ENCODE measurements at places on chromosomes 11 and 22.

DNA sequence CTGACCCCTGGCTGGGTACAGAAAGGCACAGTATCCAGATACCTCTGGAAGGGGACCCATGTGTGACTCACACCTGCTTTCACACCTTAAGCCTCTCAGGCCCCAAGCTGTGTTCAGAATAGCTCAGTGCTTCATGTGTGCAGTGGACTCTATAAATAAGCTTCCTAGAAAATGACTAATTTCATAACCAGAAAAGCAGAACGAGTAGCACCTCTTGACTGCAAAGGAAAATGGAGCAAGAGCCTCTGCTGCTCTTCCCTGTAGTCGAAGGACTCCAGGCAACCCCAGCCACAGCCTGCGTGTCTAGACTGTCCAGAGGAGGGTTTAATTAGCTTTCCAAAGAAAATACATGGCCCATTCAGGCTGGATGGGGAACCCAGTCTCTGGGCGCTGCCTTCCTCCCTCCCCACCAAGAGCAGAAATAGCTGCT lies 23.1 kb downstream of the PTPN5 start:
- DNase-seq: no peak

DNA sequence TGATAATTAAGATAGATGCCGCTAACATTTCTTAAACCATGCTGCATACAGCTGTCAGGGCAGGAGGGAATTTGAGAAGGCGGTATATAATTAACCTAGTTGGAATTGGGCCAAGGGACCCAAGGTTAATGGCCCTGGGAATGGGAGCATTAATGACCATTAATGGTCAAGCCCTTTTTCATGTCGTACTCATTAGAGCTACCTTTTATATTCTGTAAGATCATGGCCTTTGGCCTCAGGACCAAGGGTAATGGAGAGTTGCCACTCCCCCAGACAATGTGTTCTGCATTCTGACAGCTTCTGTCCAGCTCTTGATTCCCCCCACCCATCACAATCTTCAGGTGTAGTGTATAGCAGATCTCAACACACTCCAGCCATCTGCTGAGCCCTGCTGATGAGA lies 111.6 kb downstream of the NTM start:
- no peak for DNase-seq

GRCh38 chr11:122803306-122803705 lies 35.0 kb upstream of the CRTAM start:
- DNase-seq: no peak

DNA sequence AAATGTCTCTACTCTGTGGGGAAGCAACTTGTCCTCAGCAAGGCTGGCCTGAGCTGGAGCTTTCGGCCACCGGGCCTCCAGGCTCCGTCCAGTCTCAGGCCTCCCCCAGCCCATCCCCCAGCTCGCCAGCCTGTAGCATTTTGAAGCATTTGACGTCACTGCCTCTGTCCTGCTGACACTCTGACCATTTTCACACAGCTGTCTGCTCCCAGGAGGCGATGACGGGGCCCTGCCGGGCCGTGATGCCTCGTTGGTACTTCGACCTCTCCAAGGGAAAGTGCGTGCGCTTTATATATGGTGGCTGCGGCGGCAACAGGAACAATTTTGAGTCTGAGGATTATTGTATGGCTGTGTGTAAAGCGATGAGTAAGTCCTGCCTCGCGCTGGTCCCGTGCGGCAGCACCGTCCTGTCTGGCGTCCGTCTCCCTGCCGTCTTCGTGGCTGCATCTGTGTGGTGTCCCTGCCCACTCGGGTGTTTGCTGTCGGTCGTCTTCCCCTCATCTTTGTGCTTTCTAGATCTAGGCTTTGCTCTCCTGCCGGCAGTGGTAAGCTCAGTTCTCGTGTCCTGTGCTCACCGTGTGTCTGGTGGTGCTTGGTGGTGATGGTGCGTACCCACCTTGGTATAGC lies 36.1 kb upstream of the ST14 start:
- no peak for DNase-seq

- DNase-seq: no peak
Measured at GRCh38 chr22:50622723-50623327, 5.1 kb downstream of the ARSA start.

GRCh38 chr22:48952256-48953102 lies 875.2 kb downstream of the BRD1 start:
- DNase-seq: no peak

DNA sequence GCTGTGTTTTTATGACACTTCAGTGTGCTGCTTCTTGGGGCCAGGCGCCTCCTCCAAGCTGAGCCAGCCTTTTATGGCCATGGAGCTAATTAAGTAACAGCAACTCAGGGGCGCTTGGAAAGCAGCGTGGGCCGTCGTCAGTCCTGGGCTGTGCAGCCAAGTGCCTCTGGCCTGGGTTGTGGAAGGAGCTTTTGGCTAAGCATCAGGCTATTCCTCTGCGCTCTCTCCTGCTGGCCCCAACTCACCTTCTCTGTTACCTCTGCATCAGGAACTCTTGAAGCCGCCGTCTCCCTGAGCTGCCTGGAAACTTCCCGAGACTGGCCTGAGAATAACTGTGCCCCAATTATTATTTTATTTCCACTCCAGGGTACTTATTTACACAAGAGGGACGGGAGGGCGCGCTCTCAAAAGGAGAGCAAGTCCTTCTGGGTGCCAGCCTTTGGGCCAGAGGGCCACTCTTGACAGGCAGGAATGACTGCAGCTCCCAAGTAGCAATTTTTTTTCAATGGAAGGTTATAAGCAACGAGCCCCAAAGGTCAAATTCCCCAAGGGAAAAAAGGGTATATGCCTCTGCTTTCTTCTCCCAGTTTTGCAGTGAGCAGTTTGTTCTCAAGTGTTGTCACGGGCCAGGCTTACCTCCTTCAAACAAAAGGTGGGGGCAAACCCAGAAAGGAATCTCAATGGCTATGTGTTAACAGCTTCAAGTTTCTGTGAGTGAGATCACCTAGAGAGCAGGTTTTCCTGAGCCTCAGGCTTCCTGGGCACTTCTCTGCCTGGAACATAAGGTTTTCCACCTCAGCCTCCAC lies 38.5 kb upstream of the NAV2 start:
- no peak for DNase-seq

GRCh38 chr11:73271936-73272679 lies at the start of gene P2RY6:
Gene P2RY6 (plus strand): TSS chr11:73272338. CDS start chr11:73296519, 24,181 bp downstream.
- DNase-seq: no peak

- DNase-seq: no peak
Measured at GRCh38 chr11:95144313-95145235, 54.9 kb downstream of the ENDOD1 start.

DNA sequence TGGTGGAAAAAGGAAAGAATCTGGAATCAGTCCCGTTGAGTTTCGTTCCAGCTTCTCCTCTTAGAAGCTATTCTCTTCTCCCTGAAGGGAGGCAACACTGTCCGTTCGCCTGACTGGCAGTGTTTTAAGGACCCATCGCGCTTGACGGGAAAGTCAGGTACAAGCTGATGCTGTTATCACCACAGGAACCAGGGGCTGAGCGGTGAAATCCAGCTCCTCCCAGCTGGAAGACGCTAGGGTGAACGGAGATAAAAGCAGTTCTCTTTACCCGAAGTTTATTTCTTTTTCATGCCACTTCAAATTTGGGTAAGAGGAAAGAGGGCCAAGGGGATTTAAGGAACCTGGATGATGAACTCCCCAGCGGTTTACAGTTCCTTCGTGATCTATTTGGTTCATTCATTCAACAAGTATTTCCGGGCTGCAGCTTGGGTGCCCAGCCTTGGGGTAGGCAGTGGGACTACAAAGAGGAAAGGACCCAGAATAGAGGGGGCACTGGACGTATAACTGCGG lies 551 bp upstream of the DEUP1 start:
- no peak for DNase-seq

DNA sequence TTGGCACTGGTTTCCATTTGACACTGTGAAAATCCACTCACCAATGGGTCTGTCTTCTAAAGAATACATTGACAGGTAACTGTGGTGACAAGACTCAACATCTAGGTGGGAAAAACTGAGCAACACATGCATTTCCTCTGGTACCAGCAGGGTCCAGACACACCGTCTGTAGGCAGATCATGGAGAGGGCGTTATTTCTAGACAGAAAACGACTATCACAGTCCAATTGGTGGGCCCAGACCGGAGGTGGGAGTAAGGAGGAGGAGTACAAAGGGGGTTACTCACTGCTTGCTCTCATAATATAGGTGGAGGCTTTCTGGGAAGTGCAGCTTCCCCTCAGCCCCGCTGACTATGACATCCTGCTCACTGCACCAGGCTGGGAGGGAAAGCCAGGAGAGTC lies 9.9 kb downstream of the OVCH2 start:
- peak; percentile 31 for DNase-seq

DNA sequence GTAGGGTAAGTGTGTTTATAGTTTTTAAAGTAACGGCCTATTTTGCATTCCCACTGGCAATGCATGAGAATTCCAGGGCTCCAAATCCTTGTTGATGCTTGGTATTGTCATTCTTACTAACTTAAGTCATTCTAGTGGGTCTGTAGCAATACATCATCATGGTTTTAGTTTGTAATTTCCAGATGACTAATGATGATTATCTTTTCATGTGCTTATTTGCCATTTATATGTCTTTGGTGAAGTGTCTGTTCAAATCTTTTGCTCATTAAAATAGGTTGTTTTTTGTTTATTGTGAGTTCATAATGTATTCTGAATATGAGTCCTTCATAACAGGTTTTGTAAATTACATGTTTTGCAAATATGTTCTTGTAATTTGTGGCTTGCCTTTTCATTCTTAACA lies 31.2 kb downstream of the MTMR3 start:
- no peak for DNase-seq

DNA sequence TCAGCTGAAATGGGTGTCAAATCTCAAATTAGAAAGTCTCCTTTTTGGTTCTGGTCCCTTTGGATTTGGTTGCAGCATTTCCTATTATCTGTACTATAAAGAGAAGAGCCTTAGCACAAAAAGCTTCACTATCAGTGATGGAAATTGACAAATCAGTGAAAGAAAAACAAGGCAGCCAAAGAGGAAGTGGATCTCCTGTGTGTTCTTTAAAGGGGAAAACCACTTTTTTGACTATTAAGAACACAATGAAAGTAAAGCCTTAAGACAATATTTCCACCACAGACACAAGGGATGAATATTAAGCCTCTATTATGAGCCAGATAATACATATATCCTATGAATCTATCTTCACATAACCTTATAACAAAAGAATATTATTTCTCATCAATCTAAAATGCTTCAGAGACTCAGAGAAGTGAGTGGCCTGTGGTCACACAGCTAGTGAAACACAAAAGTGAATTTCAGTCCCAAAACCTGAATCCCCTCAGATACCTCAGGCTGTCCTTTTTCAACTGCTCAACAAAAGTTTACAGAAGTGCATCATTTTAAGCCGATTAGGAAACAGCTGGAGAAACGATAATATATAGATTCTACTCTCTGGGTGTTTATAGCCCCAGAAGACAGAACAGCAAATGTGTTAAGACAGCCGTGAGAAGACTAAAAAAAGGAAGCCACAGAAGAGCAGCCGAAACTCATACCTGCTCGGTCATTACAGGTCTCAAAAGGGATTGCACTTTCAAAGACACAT lies 24.4 kb upstream of the FSHB start:
- no peak for DNase-seq

GRCh38 chr11:108733479-108734116 lies 68.7 kb downstream of the DDX10 start:
- peak; percentile 63 for DNase-seq

DNA sequence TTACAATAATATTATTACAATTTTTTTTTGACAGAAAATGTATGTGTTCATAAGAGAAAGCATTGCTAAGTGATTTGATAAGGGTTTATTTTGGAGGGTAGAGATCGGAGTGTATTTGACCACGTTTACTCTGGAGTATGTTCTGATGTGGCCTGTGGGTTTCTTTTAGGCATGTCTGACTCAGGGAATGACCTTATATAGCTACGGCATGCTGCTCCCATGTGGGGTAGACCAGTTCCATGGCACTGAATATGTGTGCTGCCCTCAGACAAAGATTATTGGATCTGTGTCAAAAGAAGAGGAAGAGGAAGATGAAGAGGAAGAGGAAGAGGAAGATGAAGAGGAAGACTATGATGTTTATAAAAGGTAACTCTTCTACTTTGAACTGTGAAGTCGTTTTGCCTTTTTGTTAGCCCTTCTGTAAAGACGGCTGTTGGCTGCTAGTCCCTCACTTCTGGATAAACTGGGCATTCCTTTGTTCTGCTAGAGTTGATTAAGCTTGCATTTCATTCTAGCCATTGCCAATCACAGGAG lies 38.1 kb upstream of the ST14 start:
- peak; percentile 37 for DNase-seq

DNA sequence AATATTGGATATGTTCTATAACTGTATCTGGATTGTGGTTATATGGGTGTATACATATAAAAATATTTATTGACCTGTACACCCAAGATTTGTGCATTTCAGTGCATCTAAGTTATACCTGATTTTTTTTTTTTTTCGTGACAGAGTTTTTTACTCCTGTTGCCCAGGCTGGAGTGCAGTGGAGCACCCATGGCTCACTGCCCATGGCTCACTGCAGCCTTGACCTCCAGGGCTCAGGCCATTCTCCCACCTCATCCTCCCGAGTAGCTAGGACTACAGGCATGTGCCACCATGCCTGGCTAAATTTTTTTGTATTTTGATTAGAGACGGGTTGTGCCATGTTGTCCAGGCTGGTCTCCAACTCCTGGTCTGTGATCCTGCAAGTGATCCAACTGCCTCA lies 24.3 kb downstream of the ATG13 start:
- no peak for DNase-seq

DNA sequence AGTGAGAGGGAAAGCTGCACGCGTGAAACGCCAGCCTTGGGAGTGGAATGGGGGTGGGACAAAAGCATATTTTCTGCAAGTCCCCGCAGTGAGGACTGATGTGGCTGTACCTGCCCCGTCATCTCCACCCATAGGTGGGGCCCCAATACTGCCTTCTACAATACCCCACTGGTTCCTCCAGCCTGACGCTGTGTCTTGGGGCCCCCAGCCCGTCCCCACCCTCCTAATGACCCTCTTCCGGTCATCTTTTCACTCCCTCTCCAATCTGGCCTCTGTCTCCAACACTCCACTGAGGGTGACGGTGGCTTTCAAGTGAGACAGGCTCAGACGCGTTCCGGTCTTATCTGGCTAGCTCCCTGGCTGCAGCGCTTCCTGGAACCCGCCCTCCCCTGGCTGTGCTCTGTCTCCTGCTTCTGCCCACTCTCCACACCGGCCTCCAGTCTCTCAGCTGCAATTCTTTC lies 104.2 kb downstream of the MICAL3 start:
- no peak for DNase-seq

GRCh38 chr22:27919942-27920755 lies 1.1 kb upstream of the PITPNB start:
- no peak for DNase-seq

All from stimulated activated CD4-positive, alpha-beta T cell treated with anti-CD3 and anti-CD28 coated beads, Interleukin-1b, Interleukin-23, amount 100 ng/mL, for 48 hours (primary cell).